ENCODE measurements at places on chromosomes 5 and 9.

GRCh38 chr5:116626945-116627679 is 52.5 kb upstream of the SEMA6A start:
- DNase-seq: no peak

GRCh38 chr9:99015890-99016289 is 72.2 kb downstream of the COL15A1 start:
- no peak for DNase-seq

DNA sequence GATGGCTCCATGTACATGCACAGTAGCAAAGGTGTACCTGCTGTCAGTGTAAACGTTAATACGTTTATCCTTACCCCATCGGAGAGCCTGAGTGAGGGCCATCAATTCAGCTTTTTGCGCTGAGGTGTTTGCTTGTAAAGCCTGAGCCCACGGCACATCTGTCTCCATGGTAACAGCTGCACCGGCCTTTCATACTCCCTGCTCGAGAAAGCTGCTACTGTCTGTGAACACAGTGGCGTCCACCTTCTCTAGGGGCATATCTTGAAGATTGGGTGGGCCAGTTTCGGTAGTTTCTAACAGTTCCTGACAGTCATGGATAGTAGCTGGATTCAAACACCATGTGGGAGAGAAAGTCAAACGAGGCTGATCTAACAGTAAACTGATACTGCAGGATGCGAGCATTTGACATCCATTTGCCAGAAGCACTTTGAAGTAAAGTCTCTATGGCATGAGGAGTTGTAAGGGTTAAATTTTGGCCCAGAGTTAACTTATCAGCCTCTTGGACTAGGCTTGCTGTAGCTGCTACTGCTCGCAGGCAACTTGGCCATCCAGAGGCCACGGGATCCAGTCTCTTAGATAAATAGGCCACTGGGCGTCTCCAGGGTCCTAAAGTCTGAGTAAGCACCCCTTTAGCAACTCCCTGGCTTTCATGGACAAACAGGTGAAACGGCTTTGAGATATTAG is 21.0 kb upstream of the RHOBTB3 start:
- no peak for DNase-seq

GRCh38 chr5:10445352-10445751 is 3.7 kb downstream of the ROPN1L start:
- no peak for DNase-seq

DNA sequence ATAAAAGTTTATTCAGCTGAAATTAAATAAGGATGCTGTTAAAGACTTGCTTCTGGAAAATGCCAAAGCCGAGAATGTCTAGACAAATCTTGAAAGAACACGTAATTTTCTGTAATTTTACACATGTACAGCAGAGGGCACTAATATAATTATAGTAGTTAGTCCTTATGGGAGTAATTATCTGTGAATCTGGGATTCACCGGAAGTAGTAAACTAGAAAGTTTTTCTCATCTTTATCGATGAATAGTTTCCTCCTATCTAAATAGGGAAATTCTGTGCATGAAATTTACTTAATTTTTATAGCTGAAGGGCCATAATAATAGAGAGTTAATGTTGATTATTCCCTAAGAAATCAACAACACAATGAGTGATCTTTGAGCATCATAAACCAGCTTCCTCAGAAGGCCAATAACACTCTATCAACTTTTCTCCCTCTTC is 18.4 kb upstream of the CNTLN start:
- DNase-seq: no peak

DNA sequence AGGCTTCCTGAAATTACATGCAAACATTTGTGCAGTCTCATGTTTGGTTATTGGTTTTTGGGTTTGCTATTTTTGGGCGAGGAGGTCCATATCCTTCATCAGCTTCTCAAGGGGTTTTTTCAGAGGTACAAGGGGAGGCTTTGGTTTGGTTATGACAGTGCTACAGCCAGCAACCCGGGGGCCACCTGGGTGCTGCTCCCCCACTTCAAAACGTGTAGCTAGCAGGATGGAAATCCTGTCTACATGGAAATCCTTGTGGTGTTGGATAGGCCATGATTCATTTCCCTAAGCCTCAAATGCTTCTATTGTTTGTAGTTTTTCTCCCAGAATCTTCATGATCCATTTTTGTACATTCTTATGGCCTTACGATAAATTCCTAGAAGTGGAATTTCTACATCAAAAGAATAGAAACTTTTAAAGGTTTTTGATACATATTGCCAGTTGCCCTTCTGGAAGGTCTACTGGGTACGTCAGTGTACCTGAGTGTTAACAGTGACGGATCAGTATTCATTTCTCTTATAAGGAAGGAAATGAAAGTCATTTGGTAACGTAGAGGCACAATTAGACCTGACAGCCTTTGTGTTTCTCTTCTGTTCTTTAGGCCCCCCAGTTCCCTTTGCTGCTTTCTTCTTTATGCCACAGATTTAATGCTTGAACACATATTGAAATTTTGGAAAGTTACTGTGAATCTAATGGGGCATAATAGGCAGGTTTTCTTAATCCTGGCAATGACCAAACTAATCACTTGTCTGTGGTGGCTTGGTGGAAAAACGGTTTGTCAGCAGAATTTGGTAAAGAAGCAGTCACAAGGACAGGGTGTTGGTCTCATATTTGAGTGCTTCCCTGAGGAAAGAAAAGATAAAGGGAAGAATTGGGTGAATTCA is 69.7 kb upstream of the ABL1 start:
- no peak for DNase-seq
